ENCODE measurements at places on chromosomes 4 and X.

DNA sequence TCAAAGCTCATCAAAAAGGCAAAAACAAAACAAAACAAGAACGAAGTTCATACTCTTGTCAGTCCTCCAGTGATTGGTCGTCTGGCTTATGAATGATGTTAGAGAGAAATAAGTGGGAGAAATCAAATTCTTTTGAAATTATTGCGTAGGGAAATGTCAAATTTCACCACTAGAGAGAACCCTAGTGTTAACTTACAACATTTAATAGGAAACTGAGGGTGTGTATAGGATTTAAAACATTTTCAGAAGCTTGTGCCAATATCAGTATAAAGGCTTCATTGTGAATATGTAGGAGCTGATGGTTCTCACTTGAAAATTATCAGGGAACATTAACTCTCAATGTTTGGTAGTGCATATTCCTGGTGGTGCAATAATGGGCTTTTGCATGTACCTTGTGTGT lies 17.4 kb downstream of the ADH6 start:
- DNase-seq, result no peak

GRCh38 chrX:9864011-9864410 lies 77.8 kb downstream of the SHROOM2 start:
- no peak for DNase-seq

- DNase-seq, result no peak
These were observed at the start of gene CCSER1 for GRCh38 chr4:90127223-90127705. TSS of gene CCSER1 (plus strand) at chr4:90127394.

GRCh38 chr4:146051728-146052391 lies 113.2 kb upstream of the ZNF827 start:
- DNase-seq, result no peak

GRCh38 chrX:130719413-130719812 lies 183.6 kb downstream of the ENOX2 start:
- no peak for DNase-seq

DNA sequence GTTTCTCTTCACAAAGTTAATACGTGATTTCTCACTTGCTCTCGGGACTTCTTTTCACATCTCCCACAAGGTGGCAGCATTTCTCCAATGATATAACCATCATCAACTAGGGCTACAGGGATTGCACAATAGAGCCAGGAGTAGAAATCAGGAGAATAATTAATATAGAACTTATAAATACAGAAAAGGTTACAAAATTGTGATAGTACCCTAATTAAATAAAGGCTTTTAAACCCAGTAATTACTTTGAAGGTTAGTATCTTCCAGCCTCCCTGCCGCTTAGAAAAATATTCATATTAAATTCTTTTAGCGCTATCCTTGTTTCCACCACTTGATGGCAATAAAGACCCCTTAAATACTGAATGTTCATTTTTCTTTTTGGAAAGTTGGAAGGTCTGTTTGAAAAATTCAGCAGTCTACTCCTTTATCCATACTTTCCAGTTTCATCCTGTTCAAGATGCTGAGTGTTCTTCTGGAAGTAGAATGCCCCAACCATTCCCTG lies 65.8 kb downstream of the RASGEF1B start:
- DNase-seq, result no peak

- no peak for DNase-seq
These were observed 30.8 kb downstream of the GPC4 start for GRCh38 chrX:133384454-133384853.

GRCh38 chr4:157115613-157116335 lies 39.8 kb downstream of the GLRB start:
- no peak for DNase-seq

DNA sequence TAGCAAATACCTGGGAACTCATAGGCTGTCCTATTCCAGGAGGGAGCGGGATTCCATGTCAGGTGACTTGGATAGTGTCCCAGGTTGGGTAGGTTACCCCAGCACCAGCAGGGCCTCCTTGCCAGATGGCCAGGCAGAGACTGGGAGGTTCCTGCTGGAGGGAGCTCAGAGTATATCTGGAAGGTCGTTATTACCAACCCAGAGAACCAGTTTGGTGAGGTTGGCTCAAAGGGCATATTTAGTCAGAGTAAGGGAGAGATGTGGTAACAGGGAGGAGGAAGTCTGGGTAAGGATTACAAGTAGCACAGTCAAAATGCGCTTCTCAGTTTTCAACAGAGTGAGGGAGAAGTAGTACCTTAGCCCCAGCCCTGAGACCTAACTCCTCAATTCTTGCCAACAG lies 53.3 kb upstream of the LNX1 start:
- DNase-seq, result no peak

- DNase-seq, result no peak
These were observed 262.2 kb upstream of the INTU start for GRCh38 chr4:127370604-127371003.

DNA sequence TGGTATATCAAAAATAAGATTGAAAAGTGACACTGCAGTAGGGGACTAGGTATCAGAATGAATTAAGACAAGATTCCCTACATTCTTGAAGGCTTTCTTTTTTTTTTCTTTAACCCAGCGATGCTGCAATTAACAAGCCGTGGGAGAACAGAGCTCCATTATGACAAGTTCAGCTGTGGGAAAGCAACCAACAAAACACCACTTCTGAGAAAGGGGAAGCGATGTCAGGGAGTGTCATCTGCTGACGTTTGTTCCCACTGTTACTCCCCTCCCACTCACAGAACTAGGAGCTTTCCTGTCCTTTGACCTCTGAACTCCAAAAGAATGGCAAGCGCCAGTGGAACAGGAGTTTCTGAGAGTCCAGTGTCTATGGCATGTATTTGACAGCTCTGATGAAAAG lies 90.2 kb upstream of the SLITRK2 start:
- no peak for DNase-seq

- no peak for DNase-seq
These were observed 16.7 kb upstream of the GBA3 start for GRCh38 chr4:22676063-22676462.

- no peak for DNase-seq
These were observed 13.0 kb upstream of the MCF2 start for GRCh38 chrX:139720979-139721378.

GRCh38 chr4:127469542-127469941 lies 163.2 kb upstream of the INTU start:
- no peak for DNase-seq

DNA sequence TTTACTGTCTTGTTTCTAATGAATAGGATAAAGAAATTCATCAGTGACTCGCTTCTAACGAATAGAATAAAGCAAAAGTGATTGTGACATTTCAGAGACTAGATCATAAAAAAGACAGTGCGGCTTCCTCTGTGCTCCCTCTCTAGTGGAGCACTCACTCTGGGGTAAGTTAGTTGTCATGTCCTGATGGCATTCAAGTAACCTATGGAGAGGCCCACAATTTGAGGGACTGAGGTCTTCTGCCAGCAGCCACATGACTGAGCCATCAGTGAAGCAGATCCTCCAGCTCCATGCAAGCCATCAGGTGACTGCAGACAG lies 72.4 kb downstream of the YIPF6 start:
- DNase-seq, result no peak

- no peak for DNase-seq
These were observed 34.4 kb upstream of the ANXA3 start for GRCh38 chr4:78517050-78517652.

DNA sequence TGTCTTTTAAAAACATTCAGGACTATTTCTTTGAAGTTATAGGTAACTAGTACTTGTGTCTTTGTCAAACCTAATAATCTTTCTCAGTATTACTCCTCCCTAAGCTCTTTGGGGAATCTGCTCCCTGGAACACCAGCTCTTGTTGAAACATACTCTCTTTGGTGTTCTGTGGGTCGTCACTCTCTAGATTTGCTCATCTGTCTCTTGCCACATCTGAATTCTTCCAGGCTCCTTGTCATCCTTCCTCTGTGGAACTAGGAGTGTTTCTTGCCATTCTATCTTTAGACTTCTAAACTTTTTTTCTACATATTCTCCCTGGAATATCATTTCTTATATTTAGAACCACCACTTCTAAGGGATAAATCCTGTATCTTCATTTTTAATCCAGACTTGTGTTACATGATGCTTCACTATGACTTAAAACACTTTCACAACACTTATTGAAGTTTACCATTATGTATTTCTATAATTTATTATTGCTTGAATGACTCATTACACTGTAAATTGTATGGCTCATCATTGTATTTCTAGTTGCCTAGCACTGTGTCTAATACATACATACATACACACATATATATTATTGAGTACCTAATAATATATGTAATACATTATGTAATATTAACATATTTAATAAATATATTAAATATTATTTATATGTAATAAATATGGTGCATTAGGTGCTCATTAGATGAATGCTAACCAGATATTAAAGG lies 186.1 kb downstream of the TMA16 start:
- DNase-seq, result no peak

- DNase-seq, result no peak
These were observed 509.6 kb upstream of the DIPK2B start for GRCh38 chrX:45710081-45710801.

GRCh38 chr4:180953572-180953971 lies 1289.6 kb upstream of the TENM3 start:
- DNase-seq, result no peak

GRCh38 chr4:130468340-130468739 lies 1372.4 kb downstream of the C4orf33 start:
- no peak for DNase-seq

DNA sequence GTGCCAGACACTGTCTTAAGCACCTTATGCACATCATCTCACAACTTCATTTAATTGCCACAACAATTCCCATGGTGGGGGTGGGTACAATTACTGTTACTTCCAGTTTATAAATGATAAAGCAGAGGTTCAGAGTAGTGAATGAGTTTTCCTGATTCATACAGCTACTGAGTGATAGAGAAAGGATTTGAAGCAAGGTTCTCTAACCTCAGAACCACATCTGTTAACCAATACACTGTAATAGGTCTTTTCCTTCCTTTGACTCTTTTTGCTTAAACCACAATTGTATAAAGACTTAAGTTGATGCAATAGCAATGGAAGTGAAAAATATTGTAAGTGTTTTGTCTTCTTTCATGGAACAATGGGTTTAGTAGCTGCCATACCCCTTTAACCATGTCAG lies 43.5 kb upstream of the PAK3 start:
- DNase-seq, result no peak

- no peak for DNase-seq
These were observed 40.4 kb upstream of the NOCT start for GRCh38 chr4:138975225-138975624.

GRCh38 chrX:149205937-149206336 lies 299.2 kb downstream of the IDS start:
- no peak for DNase-seq

GRCh38 chr4:145937971-145938611 lies 532 bp downstream of the ZNF827 start:
- DNase-seq, result no peak

GRCh38 chrX:155056877-155057792 lies 13.8 kb downstream of the CMC4 start:
- DNase-seq, result peak; percentile 16

DNA sequence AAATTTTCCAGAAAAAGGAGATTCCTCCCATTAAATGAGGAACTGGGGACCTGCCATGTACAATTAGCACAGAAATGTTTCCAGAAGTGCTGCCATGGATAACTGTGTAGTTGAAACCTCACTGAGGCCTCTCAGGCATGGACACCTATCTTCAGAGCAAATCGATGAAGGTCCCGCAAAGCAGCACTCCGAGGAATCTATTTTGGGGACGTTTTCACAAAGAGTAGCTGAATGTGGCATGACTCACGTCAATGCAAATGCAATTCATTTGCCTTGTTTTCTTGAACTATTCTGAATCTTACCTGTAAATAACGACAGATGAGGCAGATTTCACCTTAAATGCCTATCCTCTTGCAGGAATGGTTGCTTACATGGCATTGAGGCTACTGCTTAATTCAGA lies 87.1 kb upstream of the STS start:
- no peak for DNase-seq

DNA sequence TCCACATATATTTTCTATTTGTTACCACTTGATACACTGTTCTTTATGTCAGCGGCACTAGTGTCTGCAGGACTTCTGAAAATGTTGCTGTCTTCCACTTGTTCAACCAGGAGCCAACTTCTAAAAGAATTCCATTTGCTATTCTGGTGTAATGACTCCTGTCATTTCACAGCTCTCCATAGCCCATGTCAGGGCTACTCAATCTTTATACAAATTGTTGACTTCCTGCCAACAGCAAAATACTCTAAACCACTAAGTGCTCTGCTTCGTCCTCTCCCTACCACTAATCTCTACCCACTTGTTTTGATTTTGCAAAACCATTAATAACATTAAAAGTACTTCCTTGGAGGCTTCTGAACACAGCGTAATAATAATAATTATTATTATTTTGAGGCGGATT lies 7.2 kb downstream of the CTSO start:
- DNase-seq, result no peak

DNA sequence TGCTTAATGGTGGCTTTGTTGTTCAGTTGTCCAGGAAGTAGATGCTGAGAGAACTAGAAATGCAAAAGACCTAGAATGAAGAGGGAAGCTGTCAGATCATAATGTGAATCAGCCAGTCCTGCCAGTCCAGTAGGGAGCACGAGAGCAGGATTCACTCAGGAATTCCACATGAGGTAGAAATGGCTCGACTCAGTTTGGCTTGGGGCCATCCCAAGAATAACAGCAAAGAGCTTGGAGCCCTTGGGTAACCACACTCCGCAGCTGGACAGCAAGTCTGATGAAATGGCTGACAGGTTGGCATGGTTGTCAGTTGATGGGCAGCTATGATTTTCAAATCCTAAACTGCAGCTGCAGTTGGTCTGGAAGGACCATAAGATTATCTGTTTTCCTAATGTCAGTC lies 44.5 kb upstream of the WDR1 start:
- DNase-seq, result no peak

- DNase-seq, result no peak
These were observed 2.1 kb downstream of the GAB3 start for GRCh38 chrX:154748712-154749339.

GRCh38 chr4:3306450-3306849 lies 13.6 kb downstream of the RGS12 start:
- DNase-seq, result no peak

- no peak for DNase-seq
These were observed 119.4 kb downstream of the UNC5C start for GRCh38 chr4:95429416-95429815.

DNA sequence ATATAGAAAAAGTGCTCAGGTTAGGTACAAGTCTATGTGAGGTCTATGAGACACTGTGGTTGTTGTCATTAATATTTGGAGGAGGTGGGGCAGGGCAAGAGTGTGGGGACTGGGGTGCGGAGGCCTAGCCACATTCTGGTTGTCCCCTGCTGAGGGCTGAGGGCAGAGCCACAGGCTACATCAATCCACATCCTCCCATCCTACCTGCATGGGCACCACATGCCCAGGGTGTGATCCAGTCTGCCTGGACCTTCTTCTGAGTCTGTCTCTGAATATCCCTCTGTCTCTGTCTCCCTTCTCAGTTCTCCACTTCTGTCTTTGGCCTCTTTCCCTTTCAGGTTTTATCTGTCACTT lies 1.2 kb upstream of the GATA1 start:
- DNase-seq, result no peak

DNA sequence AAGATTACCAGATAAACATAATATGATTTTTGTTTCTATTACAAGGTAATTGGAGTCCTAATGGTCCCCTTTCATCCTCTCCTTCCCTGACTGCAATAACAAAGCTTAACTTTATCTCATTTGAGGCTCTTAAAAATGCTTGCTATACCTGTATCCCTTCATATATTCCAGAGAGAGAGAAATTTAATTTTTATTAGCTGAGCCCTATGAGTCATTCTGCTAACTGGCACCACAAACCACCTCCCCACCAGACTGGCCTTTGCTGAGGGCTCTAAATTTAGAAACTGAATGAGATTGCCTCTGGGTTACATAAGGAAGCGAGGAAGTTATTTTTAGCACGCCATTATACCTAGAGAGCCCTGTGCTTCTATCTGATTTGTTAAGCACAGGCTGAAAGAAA lies 27.4 kb downstream of the CBLL2 start:
- no peak for DNase-seq
